ENCODE measurements at places on chromosomes 6 and 20.

- peak; percentile 84 for DNase-seq
These were observed at the start of gene SLC17A9 for GRCh38 chr20:62952373-62952967. Gene SLC17A9, plus strand, starts transcription at chr20:62952709. Its CDS starts 122 bp downstream, at chr20:62952831.

DNA sequence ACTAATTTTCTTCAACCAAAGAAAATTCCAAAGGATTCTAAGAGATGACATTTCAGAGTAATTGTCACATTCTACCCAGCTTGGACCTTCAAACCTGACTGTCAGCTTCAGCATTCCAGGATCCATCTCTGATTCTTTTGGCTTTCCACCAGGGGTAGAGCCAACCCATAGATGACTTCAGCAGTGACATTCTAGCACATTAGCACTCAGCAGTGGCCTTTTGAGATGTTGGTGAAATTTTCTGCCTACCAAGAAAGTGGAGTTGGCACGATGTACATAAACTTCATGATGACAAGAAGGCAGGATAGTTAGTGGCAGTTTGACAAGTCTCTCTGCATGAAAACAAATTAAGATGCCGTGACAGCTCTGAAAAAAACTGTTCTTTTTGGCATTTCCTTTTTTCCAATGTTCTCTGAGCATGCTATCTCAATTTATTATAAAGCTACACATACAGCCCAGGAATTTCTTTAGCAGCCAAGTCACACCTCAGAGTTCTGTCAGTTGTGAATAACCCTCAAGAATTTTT lies 466.5 kb upstream of the RNF217 start:
- DNase-seq, result no peak

GRCh38 chr6:163702736-163703135 lies 288.2 kb downstream of the QKI start:
- DNase-seq, result no peak

DNA sequence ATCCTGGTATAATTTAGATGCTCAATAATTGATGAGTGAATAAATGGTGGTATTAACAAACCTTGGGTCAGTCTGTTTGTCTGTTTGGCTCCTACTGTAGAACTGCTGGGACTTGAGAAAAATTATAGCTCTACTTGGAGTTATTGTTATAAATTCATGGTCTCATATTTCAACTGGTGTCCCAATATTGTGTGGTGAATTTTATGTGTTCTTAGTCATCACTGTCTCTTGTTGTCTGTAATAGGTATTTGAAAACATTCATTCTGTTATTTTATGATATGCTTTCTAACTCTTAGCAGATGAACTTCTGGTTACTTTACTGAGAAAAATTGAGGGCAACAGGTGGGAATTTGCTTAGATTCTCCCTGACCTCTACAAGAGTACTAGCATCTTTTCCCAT lies 221.4 kb downstream of the CDKAL1 start:
- DNase-seq, result no peak

DNA sequence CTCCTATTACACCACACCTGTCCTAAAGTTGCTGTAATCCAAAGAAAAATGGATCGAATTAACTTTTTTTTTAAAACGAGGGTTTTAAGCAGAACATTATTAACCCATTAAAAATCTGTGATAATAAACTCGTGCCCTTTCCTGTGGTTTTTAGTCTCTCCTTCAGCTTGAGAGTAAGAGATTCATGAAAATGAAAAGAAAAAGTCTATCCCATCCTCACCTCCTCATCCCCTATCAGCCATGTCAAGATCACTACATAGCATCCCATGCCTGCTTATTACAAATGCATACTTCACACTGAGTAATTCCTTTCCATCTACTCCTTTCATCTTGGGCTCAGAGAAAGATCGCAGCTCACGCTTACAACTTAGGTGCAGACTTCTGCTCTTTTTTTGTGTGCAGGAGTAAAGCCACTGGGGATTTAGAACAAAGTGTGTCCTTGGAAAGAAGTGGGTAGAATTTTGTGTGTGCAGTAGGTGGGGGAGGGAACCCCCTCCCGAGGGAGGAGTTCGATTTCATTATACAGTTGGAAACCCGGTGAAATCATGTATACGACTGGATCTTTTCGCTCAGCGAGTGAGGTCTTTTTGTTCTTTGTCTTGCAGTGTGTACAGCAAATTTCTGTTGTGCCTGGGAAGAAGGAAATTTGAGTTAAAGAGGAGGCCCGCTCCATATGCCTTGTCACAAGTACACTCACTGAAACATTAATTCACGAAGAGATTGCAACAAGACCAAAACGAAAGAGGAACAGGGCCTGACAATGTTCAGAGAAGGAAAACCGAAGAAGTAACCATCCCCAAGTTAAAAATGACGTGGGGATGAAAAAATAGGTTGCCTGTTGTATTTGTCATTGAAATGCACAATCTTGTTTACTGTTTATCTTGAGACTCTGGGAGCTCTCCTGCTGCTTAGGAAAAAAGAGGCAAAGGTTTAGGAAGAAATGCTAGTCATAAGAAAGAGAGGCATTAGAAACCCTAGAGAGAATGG lies 146.5 kb upstream of the ZNF217 start:
- DNase-seq, result no peak

DNA sequence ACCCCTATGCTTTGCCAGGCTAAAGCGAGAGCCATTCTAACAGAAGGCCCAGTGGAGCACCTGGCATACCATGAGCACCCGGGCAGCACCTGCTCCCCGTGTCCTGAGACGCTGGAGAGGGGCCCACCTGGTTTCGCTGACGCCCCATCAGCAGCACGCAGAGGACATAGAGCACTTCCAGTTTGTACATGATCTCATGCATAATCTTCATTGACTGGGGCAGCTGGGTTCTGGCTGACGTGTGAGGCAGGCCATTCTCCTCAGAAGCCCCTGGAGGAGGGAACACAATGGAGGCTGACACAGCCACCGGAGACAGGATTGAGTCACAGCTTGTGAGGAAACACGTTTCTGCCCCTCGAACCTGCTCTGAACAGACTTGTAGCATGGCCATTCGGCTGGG lies 65.4 kb downstream of the MYH7B start:
- peak; percentile 86 for DNase-seq

DNA sequence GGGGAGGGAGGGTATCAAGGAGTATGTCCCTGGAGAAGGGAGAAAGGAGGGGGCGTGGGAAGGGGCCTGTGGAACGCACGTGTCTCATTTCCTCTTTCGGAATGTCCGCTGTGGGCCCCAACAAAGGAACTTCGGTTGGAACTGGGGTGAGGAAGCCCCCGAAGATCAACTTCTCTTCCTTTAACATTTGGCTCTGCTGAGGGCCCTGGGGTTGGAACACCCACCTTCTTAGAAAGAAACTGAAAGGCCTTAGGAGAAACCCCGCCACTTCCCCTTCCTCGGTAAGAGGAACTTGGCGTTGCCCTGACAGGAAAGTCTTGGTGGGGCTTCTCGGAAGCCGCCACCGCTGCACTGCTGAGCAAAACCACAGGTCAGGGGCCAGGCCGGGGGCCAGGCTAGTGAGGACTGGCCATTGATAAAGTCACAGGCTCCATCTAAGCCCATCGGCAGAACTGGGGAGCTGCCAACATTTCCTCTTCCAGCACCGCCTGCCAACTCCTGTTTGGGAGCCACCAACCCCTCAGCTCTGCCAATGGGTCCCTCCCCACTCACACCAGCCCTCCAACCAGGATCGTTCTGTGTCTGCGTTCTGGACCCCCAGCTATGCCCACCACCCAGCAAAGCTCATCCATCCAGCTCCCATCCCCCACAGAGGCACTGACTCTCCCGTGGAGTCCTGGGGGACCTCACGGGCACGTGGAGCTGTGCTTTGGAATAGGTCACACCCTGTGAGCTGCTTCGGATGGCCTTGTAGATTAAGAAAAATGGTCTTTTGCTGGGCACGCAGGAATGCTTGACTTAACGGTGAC lies 44.8 kb downstream of the FGD2 start:
- DNase-seq, result peak; percentile 78

- no peak for DNase-seq
These were observed 270.8 kb downstream of the PREX1 start for GRCh38 chr20:48556956-48557355.

- no peak for DNase-seq
These were observed 208.0 kb upstream of the KCNQ5 start for GRCh38 chr6:72413884-72414283.
